ENCODE measurements at places on chromosomes 4 and X.

DNA sequence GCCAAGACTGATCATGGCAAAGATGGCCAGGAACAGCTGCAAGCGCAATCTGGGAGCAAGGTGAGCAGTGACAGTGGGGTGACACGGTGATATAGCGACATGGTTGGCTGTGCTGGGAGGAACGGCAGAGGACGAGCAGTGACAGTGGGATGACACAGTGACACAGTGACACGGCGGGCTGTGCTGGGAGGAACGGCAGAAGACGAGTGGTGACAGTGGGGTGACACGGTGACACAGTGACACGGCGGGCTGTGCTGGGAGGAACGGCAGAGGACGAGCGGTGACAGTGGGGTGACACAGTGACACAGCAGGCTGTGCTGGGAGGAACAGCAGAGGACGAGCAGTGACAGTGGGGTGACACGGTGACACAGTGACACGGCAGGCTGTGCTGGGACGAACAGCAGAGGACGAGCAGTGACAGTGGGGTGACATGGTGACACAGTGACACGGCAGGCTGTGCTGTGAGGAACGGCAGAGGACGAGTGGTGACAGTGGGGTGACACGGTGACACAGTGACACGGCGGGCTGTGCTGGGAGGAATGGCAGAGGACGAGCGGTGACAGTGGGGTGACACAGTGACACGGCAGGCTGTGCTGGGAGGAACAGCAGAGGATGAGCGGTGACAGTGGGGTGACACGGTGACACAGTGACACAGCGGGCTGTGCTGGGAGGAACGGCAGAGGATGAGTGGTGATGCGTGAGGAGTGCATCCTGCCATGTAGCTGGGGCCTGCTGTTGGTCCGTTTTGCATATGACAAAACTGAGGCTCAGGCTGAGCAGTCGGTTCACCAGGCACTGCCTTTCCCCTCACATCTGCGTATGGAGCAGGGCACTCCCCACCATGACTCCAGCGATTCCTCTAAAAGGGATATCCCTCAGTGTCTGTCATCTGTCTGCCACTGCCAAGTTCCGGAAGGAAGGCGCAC lies 36.0 kb upstream of the MXD4 start:
- no peak for DNase-seq

- no peak for DNase-seq
Observed at GRCh38 chrX:108811891-108812290, 75.5 kb upstream of the IRS4 start.

DNA sequence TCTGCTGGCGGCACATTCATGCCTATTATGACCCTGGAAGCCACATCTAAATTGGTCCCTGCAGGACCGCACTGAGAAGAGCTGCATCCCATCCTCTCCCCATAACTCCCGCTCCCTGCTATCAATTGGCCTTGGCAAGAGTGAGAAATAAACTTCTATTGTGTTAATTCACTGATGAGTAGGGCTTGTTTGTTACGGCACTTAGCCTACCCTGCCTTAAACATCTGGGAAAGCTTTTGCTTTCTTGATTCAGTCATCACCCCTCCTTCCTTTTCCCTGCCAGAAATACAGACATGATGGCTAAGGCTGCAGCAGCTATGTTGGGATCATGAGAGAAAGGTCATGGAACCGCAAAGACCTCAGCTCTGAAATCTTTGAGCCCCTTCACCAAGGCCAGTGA lies 36.5 kb downstream of the SUPT20HL2 start:
- DNase-seq: no peak

DNA sequence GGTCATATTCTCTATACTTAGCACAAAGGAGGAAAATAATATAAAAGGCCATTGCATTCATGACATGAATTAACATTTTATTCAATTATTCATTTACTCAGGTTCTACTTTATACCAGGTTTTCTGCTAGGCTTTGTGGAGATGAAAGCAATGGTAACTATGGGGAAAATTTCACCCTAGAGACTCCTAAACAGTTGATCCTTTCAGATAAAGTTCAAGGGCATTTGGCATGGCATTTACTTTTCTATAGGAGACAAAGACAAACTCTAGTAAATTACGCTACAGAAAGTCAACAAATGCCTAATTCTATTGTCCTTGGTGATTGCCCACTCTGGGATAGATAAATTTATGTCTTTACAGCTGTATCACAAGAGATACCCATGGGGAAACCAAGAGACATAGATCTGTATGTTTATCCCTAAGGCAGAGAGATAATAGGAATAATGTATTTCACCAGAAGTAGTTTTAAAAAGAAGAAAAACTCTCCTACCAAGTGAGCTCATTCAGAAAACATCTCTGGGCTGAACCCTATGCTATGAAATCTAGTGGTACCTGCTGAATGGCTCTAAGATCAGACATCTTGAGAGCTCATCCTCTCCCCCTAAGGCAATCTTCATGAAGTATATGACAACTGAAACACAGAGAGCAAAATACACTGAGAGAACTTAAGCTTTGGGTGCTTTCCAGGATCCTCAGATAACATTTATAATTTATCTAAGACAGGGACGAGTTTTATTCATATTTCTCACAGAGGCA lies 316.7 kb downstream of the ANTXR2 start:
- DNase-seq: no peak

GRCh38 chrX:22542641-22543040 lies 269.9 kb downstream of the CBLL2 start:
- DNase-seq: no peak
